Colonic mucosa (tissue), 4 donors: ENCODE measurements at places on chromosomes 1 and 21.

GRCh38 chr1:164891615-164892014 lies 332.6 kb downstream of the PBX1 start:
- no peak for DNase-seq

- DNase-seq = no peak
Measured at GRCh38 chr1:201198598-201198997, 8.0 kb downstream of the IGFN1 start.

- DNase-seq = no peak
Measured at GRCh38 chr1:10319750-10320149, 79.1 kb upstream of the PGD start.

- DNase-seq = no peak
Measured at GRCh38 chr1:193569096-193569982, 382.9 kb upstream of the B3GALT2 start.

DNA sequence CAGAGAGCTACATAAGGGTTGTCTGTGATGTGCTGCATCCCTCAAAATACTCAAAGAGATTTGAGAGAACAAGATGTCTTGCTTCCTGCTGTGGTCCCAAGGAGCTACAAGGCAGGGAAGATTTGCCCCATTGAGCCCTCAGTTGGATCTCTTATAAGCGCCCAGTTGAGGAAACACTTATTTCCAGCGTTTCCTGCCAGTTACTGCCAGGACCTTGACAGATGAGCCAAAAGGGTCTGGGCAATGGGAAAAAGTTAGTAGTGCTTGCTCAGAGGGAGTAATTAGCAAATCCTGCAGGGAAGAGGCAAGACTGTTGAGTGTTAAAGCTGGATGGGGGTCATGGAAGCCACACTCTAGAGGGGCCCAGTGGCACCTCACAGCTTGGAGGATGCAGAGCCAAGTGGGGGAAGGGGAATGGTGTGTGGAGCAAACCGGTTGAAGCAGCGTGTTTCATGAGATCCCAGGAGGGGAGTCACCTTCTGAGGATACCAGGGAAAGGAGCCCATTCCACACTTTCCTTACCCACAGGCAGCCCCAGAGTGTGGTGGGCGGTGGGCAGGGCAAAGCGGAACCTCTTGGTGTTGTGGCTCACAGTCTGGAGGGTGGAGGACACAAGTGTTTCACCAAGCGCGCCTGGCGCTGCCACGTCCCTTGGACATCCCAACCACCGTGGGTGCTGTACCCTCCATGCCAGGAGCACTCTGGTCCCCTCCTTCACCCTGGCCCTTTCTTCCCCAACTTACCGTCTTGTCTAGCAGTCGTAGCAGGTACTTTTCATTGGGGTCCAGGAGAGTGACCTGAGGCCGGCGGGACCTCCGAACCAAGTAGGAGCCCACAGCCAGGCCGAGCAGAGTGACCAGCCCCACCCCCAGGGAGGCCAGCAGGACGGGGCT lies 805 bp downstream of the CYB5R1 start:
- peak; percentile 45 for DNase-seq

DNA sequence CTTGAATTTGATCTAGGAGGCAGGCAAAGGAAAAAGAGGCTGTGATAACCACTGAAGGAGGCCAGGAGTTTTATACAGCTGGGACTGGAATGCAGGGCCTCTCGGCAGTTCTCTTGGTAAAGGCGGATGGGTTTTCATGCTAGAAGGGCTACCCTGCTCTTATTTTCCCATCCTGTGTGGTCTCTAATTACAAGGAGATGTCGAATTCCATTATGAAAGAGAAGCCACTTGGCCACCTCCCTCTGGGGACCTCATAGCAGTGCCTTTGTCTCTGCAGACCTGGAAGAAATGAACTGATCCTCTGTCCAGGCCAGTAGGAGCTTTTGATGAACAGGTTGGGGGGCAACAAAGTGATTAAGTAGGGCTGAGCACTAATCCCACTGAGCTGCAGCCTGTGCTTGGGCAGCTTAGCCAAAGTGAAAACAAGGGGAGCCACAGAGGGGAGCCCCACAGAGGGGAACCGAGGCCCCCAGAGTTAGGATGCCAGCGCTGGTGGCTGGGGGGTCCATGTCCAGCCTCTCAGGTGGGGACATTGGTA lies 42.2 kb upstream of the BCAR3 start:
- DNase-seq = no peak

- DNase-seq = no peak
Measured at GRCh38 chr1:41199375-41199774, 42.7 kb downstream of the SCMH1 start.

GRCh38 chr1:77639557-77640069 lies 42.8 kb downstream of the ZZZ3 start:
- no peak for DNase-seq
